Stomach (tissue), 19 donors: ENCODE measurements at places on chromosomes 16 and 17. TPM values are rescaled to one million over a fixed set of nuclear protein-coding genes. Genes with fewer than 3 reads are reported as not detected.

Gene CD300H
- total RNA-seq: not detected

Gene ASIC2
- total RNA-seq: not detected

Gene CHST4
- total RNA-seq: not detected

Gene MYH4
- not detected for total RNA-seq

Gene CLEC18B
- total RNA-seq: not detected

Gene FN3K
- total RNA-seq: 30.5 TPM

Gene SLFN14
- not detected for total RNA-seq

Gene ATP2A3
- total RNA-seq: 212 TPM

GRCh38 chr17:33647956-33648355 lies 354.9 kb upstream of the ASIC2 start:
- peaks cover 41% of the 10 kb centered on the region for H3K27me3 ChIP-seq
- DNase-seq: peak; percentile 59
- H3K4me1 ChIP-seq: no peaks in the 10 kb centered on the region
- H3K4me3 ChIP-seq: no peak overlapping the region

GRCh38 chr17:71959154-71959553 lies 161.7 kb upstream of the SOX9 start:
- no peaks in the 10 kb centered on the region for H3K27me3 ChIP-seq
- no peaks in the 10 kb centered on the region for H3K36me3 ChIP-seq
- no peak for DNase-seq
- no peaks in the 10 kb centered on the region for H3K4me1 ChIP-seq

- H3K4me3 ChIP-seq: no peak overlapping the region
- H3K4me1 ChIP-seq: peaks cover 45% of the 10 kb centered on the region
- DNase-seq: no peak
- peak overlapping the region; percentile 74 for H3K27ac ChIP-seq
- peaks cover 10% of the 10 kb centered on the region for H3K27me3 ChIP-seq
These were observed 8.6 kb upstream of the NXPH3 start for GRCh38 chr17:49567104-49567521.

DNA sequence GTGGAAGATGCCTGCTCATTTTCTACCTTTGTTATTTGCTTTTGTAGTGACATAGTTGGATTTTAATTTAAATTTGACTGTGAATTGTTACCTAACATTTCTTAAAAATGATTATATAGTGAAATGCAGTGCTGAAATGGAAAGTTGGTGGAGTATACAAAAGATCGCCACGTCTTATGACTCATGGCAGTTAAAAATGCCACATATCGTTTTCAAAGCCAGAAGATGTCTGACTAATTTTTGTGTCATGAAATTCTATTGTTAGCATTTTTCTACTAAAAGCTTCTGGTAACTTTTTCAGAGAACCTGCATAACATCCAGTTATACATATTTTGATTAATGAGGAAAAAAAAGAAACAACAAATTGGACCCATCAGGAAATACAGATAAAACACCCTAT lies 20.6 kb downstream of the MAP2K4 start:
- H3K27ac ChIP-seq: no peak overlapping the region
- no peaks in the 10 kb centered on the region for H3K27me3 ChIP-seq
- H3K4me1 ChIP-seq: peaks cover 46% of the 10 kb centered on the region
- no peaks in the 10 kb centered on the region for H3K36me3 ChIP-seq

- no peak overlapping the region for H3K4me3 ChIP-seq
- no peak overlapping the region for H3K27ac ChIP-seq
- H3K27me3 ChIP-seq: peaks cover 15% of the 10 kb centered on the region
- H3K4me1 ChIP-seq: no peaks in the 10 kb centered on the region
These were observed 261.1 kb downstream of the C16orf95 start for GRCh38 chr16:87056083-87056482.

GRCh38 chr17:29495011-29495410 lies 71.8 kb downstream of the ABHD15 start:
- no peaks in the 10 kb centered on the region for H3K27me3 ChIP-seq
- H3K36me3 ChIP-seq: peaks cover 28% of the 10 kb centered on the region
- no peak overlapping the region for H3K27ac ChIP-seq
- H3K4me1 ChIP-seq: no peaks in the 10 kb centered on the region

GRCh38 chr16:68233835-68234187 lies 2.1 kb downstream of the ESRP2 start:
- H3K36me3 ChIP-seq: peaks cover 34% of the 10 kb centered on the region
- H3K27me3 ChIP-seq: peaks cover 5% of the 10 kb centered on the region
- H3K27ac ChIP-seq: peak overlapping the region; percentile 97
- H3K4me3 ChIP-seq: peak overlapping the region; percentile 17

- no peak overlapping the region for H3K4me3 ChIP-seq
- no peaks in the 10 kb centered on the region for H3K27me3 ChIP-seq
- no peak overlapping the region for H3K27ac ChIP-seq
- no peaks in the 10 kb centered on the region for H3K4me1 ChIP-seq
- no peaks in the 10 kb centered on the region for H3K36me3 ChIP-seq
- DNase-seq: no peak
These were observed 22.1 kb downstream of the NOS2 start for GRCh38 chr17:27778183-27778582.

- no peaks in the 10 kb centered on the region for H3K27me3 ChIP-seq
- peaks cover 8% of the 10 kb centered on the region for H3K4me1 ChIP-seq
- DNase-seq: no peak
- H3K4me3 ChIP-seq: no peak overlapping the region
- no peak overlapping the region for H3K27ac ChIP-seq
These were observed 75.5 kb downstream of the AATF start for GRCh38 chr17:37024181-37024637.

DNA sequence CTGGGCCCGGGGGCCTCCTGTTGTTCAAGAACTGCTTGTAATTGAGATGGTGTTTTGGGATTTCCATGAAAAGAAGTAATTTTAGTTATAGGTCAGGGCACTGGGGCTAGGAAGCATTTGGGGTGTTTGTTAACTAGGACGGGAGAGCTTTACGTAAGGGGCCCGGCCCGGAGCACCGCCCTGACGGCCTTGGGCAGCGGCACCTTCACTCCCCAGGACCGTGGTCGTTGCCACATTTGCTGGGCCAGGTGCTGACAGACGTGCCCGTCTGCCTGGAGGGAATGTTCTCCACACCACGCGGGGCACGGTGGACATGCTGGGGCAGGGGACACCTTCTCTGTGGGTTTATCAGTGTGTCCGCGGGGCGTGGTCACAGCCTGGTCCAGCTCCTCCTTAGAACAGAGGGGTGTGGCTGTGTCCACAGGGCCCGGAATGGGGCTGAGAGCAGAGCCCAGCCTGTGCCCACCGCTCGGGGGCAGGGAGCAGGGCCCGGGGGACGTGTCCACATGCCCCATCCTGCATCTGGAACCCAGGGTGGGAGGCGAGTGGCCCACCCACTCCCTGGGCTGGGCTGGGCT lies 57.7 kb downstream of the BAIAP2 start:
- DNase-seq: peak; percentile 78
- H3K4me1 ChIP-seq: peaks cover 81% of the 10 kb centered on the region
- peak overlapping the region; percentile 79 for H3K27ac ChIP-seq
- H3K36me3 ChIP-seq: peaks cover 16% of the 10 kb centered on the region
- H3K4me3 ChIP-seq: no peak overlapping the region
- no peaks in the 10 kb centered on the region for H3K27me3 ChIP-seq

- no peaks in the 10 kb centered on the region for H3K36me3 ChIP-seq
- DNase-seq: no peak
- no peak overlapping the region for H3K27ac ChIP-seq
- H3K27me3 ChIP-seq: no peaks in the 10 kb centered on the region
- H3K4me3 ChIP-seq: no peak overlapping the region
- H3K4me1 ChIP-seq: peaks cover 18% of the 10 kb centered on the region
These were observed 3.2 kb downstream of the INCA1 start for GRCh38 chr17:4994081-4994595.

DNA sequence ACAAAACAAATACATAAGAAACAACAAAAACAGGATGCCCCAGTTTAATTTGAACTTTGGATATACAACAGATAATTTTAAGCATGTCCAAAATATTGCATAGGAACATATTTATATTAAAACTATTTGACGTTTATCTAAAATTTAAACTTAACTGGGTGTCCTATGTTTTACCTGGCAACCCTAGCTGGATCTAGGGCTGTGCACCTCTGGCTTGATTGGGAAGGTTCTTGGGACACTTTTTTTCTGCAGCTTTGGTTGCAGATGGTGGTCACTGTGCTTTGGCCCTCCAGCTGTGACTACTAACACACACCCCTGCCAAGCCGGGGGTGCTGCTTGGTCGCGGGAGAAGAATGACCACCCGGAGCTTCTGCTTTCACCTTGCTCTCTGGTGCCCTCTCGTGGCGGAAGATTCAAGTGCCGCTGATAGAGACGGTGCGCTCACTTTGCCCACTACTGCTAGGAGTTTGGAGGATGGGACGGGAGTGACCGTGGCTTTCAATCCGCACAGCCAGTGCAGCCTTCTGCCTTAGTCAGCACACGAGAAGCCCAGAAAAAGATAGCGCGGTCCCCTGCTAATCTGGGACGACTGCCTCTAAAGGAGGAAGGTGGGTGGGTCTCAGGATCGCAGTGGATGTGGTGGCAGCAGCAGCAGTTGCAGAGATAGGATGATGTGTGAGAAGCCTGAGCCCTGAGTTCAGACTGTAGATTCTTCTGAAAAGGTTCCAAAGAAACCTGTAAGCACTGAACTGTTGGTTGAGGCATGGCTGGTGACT lies 6.7 kb downstream of the SPACA3 start:
- H3K27me3 ChIP-seq: no peaks in the 10 kb centered on the region
- peaks cover 12% of the 10 kb centered on the region for H3K4me1 ChIP-seq
- H3K36me3 ChIP-seq: no peaks in the 10 kb centered on the region
- DNase-seq: peak; percentile 87

DNA sequence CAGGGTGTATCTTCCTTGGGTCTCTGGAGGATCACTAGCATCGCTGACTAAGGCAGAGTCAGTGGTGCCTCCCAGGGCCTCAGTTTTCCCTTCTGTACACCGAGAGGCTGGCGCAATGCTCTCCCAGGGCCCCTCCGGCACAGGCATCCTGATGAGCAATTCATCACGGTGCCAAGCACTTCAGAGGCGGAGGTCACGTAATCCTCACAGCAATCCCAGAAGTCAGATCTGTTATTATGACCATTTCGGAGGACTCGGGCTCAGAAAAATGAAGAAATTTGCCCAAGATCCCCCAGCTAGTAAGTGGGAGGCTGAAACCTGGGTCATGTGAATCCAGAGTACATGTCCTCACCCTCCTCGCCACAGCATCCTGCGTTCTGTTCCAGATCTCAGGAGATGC lies 46.5 kb downstream of the AIPL1 start:
- no peaks in the 10 kb centered on the region for H3K36me3 ChIP-seq
- peaks cover 7% of the 10 kb centered on the region for H3K27me3 ChIP-seq
- no peak for DNase-seq

DNA sequence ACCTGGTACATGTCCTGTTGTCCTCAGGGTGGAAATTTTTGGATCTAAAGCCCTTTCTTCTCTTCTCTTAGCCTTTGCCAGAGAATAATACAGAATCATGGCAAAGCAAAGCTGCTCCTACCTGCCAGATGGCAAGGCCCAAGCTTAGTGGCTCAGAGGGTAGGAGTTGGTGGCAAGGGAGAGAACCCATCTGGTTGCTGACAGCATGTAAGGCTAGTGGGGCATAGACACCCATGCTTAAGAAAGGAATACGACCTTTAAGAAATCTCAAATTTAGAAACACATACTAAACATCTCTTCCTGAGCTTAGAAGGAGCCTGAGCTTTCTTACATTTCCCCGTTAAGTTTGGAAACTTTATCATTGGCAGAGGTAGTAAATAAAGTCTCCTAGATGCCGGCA lies 395.0 kb upstream of the SOX9 start:
- H3K4me1 ChIP-seq: no peaks in the 10 kb centered on the region
- no peaks in the 10 kb centered on the region for H3K27me3 ChIP-seq
- no peaks in the 10 kb centered on the region for H3K36me3 ChIP-seq
- H3K4me3 ChIP-seq: no peak overlapping the region

DNA sequence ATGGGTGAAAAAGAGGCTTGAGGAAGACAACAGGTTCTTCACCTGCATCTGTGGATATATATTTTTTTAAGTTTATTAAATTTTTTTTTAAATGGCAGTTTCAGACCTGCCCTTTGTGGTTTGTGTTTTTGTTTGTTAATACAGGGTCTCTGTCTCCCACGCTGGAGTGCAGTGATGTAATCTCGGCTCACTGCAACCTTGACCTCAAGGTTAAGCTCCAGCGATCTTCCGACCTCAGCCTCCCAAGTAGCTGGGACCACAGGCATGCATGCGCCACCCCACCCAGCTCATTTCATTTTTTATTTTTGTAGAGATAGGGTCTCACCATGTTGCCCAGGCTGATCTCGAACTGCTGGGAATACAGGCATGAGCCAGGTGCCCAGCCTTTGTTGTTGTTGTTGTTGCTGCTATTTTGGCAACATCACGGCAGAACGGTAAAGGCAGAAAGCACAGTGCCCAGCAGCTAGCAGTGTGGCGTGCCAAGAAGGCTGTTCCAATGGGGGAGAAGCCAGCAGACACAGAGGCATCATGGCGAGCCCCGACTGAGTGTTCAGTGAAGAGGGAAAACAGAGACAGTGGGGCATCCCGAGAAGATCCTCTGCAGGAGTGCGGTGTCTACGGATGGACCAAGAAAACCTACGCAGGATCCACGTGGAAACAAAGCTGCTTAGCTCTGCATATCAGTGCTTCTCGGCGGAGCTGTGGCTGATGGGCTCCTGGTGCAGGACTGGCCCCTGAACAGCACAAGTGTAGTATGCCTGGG lies 19.6 kb downstream of the TMC6 start:
- H3K4me3 ChIP-seq: no peak overlapping the region
- peaks cover 25% of the 10 kb centered on the region for H3K4me1 ChIP-seq
- no peak overlapping the region for H3K27ac ChIP-seq
- peaks cover 55% of the 10 kb centered on the region for H3K36me3 ChIP-seq

DNA sequence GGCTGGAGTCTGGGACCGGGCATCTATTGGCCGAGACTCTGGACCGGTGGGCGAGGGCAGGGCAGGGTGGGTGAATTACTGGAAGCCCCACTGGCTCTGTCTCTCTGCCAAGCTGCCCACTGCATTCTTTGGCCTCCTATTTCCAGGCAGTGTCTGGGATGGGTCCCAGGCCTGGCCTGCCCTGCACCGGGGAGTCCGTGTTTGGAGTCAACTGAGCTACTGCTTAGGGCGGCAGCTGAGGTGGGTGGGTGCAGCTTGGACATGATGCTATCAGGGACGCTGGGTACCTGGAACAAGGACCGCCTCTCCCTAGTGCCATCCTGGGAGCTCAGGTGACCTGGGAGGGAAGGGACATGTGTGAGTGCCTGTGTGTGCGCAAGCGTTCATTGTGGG lies 58.1 kb downstream of the SOCS3 start:
- H3K27me3 ChIP-seq: no peaks in the 10 kb centered on the region
- no peaks in the 10 kb centered on the region for H3K4me1 ChIP-seq
- H3K36me3 ChIP-seq: no peaks in the 10 kb centered on the region

DNA sequence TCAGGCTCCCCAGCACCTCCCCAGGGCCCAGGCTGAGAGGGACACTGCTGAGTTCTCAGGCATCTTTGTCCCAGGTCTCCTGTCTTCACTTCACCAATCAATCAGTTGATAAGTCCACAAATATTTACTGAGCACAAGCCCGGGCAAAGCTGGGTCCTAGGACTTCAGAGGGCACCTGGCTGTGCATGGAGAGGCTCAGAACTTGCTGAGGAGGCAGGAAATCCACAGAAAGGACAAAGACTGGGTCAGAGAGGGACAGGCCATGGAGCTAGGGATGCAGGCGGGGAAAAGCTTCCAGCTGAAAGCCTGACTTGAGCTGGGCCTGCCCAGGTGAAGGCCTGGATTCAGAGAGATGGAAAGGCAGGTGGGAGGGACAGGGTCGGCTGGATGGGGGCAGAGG lies 33.2 kb upstream of the C1QL1 start:
- no peak overlapping the region for H3K27ac ChIP-seq
- no peak for DNase-seq
- H3K36me3 ChIP-seq: no peaks in the 10 kb centered on the region
- peaks cover 29% of the 10 kb centered on the region for H3K27me3 ChIP-seq
- H3K4me3 ChIP-seq: no peak overlapping the region
